Esophagus squamous epithelium (tissue), 5 donors: ENCODE measurements at places on chromosomes 7 and 10.

DNA sequence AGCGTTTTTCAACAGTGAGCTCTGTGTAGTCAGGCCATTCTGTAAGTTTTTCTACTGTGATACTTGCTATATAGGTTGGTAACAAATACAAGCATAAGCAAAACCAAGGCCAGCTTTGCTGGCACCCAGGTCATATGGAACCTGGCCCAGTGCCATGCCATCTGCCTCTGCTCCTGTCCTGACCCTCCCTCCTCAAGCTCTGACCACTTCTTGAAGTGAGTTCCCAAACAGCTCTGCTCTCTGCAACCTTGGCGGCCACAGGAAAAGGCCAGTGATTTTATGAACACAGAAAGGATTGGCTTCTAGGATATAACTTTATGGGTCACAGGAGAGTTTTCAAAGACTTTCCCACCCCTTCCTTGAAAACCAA lies 12.8 kb downstream of the NOD1 start:
- DNase-seq = no peak

DNA sequence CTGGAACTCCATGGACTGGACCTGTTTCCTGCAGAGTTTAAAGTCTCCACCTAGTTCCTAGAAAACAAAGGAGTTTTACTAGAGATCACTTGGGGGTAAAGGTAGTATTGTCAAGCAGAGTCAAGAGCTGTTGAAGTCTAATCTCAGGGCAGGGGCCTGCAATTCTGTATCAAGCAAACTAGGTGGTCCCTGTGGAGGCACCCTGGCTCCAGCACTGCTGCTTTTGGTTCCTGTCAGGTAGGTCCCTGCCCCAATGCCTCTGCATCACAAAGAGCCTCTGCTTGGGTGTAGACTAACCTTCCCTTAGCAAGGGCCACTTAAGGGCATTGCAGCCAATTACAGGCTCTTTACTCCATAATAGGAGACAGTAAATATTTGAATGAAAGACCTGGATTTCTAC lies 22.5 kb downstream of the ZSCAN25 start:
- DNase-seq = no peak

DNA sequence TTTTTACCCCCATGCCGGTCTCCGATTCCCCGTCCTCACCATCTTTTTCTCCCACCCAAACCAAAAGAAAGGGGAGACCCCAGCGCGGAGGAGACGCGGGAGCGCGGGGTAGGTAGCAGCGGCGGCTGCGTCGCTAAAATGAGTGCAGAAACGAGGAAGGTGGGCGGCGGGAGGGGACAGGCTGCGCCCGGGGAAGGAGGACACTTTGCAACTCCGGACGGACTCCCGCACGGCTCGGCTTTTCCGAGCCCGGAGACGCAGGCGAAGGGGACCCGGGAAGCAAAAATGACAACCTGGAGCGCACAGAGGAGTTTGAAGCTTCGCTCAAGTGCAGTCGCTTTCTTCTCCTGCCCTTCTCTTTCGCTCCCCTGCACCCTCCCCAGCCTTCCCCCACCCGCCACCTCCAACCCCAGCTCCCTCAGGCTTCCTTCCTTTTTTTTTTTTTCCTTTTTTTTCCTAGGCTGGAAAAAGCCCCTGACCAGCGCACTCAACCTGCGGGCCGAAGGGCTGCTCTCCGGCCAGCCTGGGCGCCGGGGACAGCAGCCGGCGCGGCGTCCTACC lies 453 bp downstream of the SFMBT2 start:
- no peak for DNase-seq

- DNase-seq = no peak
Observed at GRCh38 chr10:97774811-97775294, 3.1 kb upstream of the SFRP5 start.

DNA sequence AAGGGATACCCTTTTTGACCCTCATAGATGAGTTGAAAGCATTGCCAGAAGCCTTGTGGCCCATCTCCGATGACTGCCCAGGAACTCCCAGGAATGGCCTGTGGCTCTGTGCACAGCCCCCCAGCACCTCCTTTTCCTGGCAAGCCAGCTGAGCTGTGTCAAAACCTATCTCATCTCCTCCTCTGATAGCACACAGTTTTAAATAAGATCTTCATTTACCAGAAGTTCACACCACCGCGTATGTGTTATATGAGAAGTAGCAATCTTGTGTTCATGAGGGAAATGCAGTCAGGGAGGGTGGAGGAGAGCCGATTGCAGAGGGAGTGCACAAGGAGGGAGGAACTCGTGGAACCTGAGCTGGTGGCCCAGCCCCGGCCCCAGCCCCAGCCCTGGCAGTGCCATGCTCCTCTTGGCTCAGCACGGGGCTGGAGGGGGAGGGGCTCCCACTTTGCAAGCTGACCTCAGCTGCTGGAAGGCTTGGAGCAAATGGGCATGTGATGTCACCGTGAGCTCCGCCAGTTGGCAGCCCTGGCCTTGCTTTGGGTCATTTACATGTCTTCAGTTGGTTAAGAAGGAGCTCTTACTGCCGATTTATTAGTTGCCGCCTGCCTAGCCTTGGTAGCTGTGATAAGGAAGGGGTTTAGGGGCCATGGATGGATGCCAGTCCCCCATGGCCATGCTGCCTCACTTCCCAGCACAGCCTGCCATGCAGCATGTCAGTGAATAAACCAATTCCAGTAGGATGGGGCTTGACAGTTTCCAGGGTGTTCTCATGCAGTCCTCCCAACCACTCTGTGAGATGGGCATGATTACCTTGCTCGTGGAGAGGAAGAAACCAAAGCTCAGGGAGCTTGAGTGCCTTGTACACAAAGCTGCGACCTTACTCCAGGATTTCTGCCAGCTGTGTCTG lies 20.0 kb downstream of the UNC5B start:
- DNase-seq = no peak

DNA sequence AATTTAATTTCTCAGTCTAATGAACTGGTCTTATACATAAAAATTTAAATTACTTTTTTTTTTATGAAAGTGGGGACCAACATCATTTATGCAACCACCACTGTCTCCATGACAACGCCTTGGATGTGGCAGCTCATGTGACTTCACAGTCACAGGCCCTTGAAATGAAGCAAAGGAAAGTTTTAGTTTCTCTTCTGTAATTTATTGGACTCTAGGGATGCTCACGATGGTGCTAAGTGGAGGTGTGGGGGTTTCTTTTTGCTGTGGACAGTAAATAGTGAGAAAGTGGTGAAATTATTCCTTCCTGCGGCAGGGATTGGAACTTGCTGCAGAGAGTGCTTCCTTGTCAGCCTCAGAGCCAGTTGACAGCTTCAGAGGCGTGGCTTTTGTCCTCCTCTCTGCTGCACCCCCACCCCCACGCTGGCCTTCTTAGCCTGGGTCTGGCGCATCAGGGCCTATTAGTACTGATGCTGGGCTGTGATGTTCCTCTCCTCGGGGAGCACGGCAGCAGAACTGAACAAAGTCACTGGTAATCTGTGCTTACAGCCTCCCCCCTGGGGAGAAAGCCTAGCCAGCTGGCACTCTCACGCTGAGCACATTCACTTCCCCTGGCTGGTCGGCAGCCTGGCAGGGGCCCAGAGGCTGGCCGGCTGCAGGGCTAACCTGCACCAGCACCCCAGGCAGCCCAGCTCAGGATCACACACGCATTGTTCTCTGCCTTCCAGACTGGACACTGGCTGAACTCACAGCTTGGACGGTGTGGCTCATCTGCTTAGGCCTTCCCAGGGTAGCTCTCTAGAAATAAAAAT lies 517.5 kb upstream of the GALNT17 start:
- DNase-seq = no peak
